ENCODE measurements at places on chromosomes 1 and 21.

DNA sequence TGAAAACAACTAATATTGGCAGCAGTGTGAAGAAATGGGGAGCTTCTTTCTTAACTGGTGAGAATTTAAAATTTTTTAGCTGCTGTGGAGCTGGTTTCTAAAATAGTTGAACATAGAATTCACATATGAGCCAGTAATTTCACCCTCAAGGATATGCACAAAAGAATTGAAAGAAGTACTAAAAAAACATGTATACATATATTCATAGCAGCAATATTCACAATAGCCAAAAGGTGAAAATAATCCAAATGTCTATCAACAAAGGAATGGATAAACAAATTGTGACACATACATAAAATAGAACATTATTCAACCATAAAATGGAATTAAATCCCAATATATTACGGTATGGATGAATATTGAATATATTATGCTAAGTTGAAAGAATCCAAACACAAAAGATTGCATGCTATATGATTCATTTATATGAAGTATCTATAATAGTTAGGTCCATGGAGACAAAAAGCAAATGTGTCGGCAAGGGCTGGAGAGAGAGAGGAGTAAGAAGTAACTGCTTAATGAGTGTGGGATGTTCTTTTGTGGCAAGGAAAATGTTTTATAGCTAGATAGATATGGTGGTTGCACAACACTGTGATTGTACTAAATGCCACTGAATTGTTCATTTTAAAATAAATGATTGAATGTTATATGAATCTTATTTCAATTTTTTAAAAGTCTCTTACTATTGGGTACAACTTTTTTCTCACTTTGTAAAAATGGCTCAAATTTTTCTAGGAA, 14.8 kb upstream of the COL11A1 start:
- no peak for DNase-seq

- DNase-seq = peak; percentile 76
Observed at GRCh38 chr1:186680245-186681061, at the start of gene PTGS2. PTGS2 (minus strand) TSS chr1:186680423; CDS start chr1:186680290, 133 bp downstream.

GRCh38 chr1:155060736-155061135, 2.8 kb upstream of the EFNA4 start:
- no peak for DNase-seq

DNA sequence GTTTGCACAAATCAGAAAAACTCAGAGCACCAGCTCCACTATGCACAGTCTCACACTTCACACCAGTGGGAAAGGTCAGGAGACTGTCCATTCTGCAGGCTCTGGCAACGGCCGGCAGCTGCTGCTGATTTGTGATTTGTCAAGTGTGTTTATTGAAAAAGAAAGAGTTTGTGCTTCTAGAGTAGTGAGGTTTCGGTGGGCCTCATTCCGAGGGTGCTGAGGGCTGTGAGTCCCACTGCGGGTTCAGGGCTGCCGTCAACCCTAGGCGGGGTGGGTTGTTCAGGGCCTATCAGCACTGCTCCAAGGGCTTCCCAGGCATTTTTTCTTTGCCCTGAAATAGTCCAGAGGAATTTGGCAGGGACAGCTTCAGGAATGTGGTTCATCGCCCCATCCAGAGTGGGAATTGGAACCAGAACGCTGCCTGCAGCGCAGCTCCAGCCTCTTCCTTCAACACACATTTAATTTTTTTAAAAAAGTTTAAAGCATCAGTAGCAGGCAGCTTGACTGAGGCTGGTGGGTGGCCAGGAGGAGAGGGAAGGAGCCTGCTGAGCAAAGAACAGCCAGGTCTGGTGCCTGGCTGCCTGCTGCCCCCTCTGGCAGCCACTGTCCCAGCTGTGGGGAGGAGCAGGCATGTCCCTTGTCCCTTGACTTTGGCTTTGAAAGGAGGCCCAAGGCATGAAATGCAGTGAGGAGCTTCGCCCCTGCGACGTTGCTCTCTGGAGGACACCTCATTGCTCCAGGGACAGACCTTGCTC, 19.7 kb downstream of the STUM start:
- DNase-seq = no peak

GRCh38 chr1:240803151-240803550, 191.2 kb upstream of the GREM2 start:
- DNase-seq = no peak

All from mucosa of descending colon (tissue), 3 donors.